Upper lobe of left lung (tissue), 6 donors: ENCODE measurements at places on chromosomes 5 and 9. TPM values are rescaled to one million over a fixed set of nuclear protein-coding genes. Genes with fewer than 3 reads are reported as not detected.

The SIT1 gene
- total RNA-seq: not detected

The FBLL1 gene
- total RNA-seq: 0.33 TPM

DNA sequence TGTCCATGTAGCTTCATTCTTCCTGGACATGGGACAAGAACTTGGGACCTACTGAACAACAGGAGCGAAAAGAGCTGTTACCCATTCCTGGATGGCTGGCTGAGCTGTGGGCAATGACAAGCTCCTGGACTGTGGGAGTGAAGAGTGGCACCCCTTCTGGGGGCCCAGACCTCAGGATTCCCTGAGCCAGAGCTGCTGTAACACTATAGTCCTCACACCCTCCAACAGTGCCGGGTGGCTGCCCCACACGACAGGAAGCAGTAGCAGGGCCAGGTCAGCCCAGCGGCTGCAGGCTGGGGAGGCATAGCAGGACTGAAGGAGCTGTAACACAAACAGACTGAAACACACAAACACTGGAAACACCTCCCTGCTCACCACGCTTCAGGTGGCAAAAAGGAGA is 169.7 kb upstream of the IRX2 start:
- no peaks in the 10 kb centered on the region for H3K4me1 ChIP-seq
- DNase-seq: no peak
- H3K4me3 ChIP-seq: no peak overlapping the region

The IGFBPL1 gene
- 2.6 TPM for total RNA-seq

GRCh38 chr9:103789686-103790085 is 304.4 kb upstream of the SMC2 start:
- no peak overlapping the region for H3K27ac ChIP-seq
- no peaks in the 10 kb centered on the region for H3K4me1 ChIP-seq
- DNase-seq: no peak
- no peaks in the 10 kb centered on the region for H3K36me3 ChIP-seq

- peaks cover 7% of the 10 kb centered on the region for H3K36me3 ChIP-seq
- DNase-seq: no peak
- peaks cover 5% of the 10 kb centered on the region for H3K4me1 ChIP-seq
- H3K4me3 ChIP-seq: no peak overlapping the region
- H3K27ac ChIP-seq: no peak overlapping the region
- no peaks in the 10 kb centered on the region for H3K27me3 ChIP-seq
Observed at GRCh38 chr5:111119856-111120255, 27.7 kb downstream of the WDR36 start.
